Skin of body (tissue), 3 donors: ENCODE measurements at places on chromosomes 3 and 15. TPM values are rescaled to one million over a fixed set of nuclear protein-coding genes. Genes with fewer than 3 reads are reported as not detected.

PLA2G4E gene
- 33.8 TPM for total RNA-seq

- DNase-seq, result no peak
Observed at GRCh38 chr3:171898192-171898591, 55.0 kb downstream of the TMEM212 start.

- DNase-seq, result no peak
Observed at GRCh38 chr3:142787719-142788118, 63.9 kb downstream of the TRPC1 start.

- no peak for DNase-seq
Observed at GRCh38 chr3:78683284-78683683, 1084.5 kb downstream of the ROBO1 start.

GRCh38 chr3:21777821-21778220 is 26.8 kb upstream of the ZNF385D start:
- DNase-seq, result no peak

- no peak for DNase-seq
Observed at GRCh38 chr3:18237251-18238005, 187.7 kb downstream of the SATB1 start.

FGF12 gene
- total RNA-seq, result 1.4 TPM

GRAMD1C gene
- 9.2 TPM for total RNA-seq

CYP19A1 gene
- 0.49 TPM for total RNA-seq

DNA sequence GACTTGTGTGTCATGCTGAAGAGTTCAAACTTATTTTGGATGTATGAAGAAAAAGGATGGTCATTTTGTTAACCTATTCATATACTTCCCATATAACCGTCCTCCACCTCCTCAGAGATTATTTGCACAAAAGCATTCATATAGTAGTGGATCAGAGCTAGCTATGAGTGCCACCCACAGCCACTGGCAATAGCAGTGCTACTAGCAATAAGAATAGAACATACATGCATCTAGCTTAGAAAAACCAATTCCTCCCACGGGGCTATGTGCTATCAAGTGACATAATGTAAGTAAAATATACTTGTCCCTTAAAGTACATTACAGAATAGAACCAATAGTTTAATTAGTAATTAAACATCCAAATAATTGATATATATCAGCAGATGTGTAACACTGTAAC is 10.3 kb upstream of the ZBED2 start:
- DNase-seq, result no peak
